Foreskin melanocyte (primary cell): ENCODE measurements at places on chromosomes 13 and 19.

GRCh38 chr13:90447734-90448101, 899.8 kb upstream of the MIR17HG start:
- DNase-seq, result no peak

DNA sequence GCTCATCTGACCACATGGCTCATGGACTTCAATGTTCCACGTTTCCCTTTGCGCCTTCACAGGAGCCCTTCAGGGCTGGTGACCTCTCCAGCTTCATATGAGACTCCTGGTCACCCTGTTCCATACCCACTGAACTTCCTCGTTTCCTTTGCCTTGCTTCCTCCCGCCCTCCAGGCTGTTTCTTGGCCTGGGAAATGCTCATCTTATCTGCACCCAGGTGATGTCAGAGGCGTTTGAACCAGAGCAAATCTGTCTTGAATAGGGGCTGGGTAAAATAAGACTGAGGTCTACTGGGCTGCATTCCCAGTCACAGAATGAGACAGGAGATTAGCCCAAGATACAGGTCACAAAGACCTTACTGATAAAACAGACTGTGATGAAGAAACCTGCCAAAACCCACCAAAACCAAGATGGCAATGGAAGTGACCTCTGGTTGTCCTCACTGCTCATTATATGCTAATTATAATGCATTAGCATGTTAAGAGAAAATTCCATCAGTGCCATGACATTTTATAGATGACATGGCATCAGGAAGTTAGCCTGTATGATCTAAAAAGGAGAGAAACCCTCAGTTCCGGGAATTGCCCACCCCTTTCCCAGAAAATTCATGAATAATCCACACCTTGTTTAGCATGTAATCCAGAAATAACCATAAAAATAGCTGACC, 102.7 kb downstream of the DCLK1 start:
- DNase-seq, result no peak

DNA sequence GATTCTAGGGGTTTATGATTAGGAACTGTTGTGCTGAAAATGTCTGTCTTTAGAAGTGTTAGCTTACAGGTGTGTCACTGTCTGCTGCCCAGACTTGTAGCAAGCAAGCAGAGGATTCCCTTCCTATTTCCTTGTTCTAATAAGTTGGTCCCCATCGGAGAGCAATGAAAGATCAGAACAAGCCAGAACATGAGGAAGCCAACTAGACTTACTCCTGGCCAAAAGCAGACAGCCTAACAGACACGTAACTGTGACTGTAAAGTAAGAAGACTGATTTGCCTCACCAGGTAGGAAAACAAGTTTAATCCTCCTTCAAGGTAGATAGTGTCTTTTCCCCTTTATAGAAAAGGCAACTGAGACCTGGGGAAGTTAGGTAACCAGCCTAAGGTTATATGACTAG, 12.5 kb downstream of the POLR1D start:
- DNase-seq, result no peak

GRCh38 chr13:112616586-112617362, 28.8 kb upstream of the TUBGCP3 start:
- peak; percentile 25 for DNase-seq
